Metanephros (tissue), 2 donors: ENCODE measurements at places on chromosomes 7 and 10. TPM values are rescaled to one million over a fixed set of nuclear protein-coding genes. Genes with fewer than 3 reads are reported as not detected.

The PLEKHA8 gene
- 15.7 TPM for total RNA-seq

The AKR1C4 gene
- not detected for total RNA-seq

The SKIDA1 gene
- total RNA-seq = 7.5 TPM

The TRIM56 gene
- 16.9 TPM for total RNA-seq
